ENCODE measurements at places on chromosomes 11 and 22.

DNA sequence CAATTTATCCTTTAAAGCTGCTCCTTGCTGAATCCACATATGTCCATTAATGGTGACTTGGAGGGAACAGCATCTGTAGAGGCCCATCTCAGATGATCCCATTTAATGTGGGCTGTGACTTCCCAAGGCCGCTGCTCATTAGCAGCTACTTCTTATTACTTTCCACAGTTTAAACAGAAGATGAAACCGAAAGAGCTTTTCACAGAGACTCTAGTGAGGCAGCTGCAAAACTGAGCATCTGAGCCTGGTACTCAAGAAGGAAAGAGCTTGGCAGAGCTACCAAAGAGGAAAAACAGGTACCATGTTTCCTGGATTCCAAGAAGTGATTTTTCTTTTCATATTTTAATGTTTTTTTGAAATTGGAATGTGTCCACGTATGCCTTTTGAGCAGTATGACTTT, 110.5 kb upstream of the NARS2 start:
- no peak for DNase-seq

GRCh38 chr11:65411681-65412070, 10.9 kb upstream of the NEAT1 start:
- no peak for DNase-seq

GRCh38 chr11:68364581-68364980, 52.2 kb downstream of the LRP5 start:
- no peak for DNase-seq

DNA sequence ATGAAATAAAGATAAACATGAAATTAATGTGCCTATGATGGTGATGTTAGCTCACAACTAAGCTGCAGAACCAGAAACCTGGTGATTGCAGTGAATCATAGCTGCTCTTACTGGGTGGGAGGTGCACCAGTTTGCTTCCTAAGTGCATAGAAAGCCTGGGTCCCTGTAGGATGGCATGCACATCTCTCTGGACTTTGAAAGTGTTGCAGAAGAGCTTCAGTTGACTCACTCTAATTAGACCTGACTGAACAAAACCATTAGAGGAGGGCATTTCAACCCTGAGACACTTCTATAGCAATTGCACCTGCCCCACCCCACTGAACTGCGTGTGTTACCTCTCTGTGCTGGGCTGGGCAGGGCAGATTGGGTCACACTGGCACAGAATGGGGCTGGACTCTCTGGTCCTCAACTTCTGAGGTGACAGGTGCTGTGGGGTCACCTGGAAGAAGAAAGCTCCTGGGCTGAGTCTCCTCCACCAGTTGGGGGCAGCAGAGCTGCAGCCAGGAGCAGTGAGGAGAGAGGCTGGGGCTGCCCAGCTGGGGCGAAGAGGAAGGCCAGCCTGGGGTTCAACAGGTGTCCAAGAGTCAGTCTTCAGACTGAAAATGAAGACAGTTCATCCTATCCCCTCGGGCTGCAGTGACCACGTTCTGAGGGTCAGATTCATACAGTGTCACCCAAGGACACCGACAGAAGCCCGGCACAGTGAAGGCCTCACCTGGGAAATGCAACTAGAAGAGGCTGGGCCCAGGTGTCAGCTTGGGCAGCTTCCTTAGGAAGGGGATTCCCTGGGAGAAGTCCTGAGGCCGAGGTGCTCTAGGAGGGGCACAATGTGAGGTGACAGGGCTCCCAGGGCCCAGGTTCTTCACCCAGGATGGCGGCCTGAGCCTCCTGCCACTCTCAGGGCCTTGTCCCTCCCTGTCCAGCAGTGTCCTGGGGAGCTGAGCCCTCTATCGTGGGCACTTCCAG, 58.1 kb downstream of the GGTLC2 start:
- peak; percentile 35 for DNase-seq

DNA sequence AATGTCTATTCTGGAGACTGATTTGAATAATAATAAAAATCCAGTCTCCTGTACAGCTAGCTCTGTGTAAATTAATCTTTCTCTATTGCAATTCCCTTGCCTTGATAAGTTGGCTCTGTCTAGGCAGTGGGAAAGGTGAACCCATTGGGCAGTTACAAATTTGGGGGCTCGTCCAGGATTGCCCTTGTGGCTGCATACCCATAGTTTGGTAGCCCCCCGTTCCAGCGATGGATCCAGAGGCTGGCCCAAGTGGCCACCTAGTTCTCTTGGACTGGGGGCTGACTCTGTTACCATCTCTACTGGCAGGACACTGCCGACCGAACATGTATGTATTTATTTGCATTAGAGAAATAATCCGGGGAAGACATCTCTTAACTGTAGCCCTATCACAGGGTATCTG, 326.2 kb upstream of the PDGFD start:
- DNase-seq: no peak

Data from colonic mucosa (tissue), 4 donors.